DMS 273 treated with DMSO at 0.1 percent for 48 hours (cell line): ENCODE measurements at places on chromosomes 2 and 18.

- no peak for DNase-seq
Observed at GRCh38 chr2:240259924-240260529, 119.6 kb upstream of the OTOS start.

DNA sequence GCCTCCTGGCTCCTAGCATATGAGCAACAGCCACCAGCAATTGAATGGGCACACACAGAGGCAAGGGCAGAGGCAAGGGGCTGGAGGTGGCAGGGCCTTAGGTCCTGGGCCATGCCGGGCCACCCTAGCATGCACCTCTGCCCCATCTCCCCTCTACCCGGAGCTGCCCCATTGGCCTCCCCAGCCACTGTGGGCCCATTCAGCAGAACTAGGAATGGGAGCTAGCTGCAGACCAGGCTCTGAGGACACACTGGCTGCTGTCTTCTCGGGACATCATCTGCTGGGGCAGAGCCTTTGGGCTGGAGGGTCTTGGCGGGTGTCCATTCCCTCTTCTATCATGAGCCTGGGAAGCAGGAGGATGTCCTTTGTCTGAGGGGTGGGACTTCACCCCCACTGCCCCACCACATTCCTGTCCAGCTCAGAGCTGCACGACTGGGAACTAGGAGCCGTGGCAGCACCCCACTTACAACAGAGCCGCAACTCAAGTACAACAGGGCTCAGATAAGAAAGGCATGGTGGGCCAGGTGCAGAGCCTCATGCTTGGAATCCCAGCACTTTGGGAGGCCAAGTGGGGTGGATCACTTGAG, 800 bp downstream of the VIL1 start:
- no peak for DNase-seq

DNA sequence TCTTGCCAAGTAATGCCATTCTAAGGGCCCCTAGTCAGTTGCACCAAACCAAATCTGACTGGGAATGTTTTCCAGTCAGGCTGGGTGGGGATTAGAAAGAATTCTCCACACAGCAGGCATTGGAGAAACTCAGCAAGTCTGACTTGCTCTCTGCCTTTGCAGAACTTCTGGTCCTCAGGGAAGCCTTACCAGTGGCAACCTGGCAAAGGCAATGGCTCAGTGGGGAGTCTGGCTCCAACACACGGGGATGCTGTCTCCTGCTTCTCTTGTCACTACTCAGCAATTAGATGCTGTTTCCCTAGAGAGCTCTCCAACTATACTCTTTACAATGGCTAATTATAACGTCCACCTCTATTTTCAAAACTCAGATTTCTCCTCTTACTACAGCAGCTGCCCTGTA, 810.7 kb downstream of the LRRTM4 start:
- DNase-seq, result no peak

DNA sequence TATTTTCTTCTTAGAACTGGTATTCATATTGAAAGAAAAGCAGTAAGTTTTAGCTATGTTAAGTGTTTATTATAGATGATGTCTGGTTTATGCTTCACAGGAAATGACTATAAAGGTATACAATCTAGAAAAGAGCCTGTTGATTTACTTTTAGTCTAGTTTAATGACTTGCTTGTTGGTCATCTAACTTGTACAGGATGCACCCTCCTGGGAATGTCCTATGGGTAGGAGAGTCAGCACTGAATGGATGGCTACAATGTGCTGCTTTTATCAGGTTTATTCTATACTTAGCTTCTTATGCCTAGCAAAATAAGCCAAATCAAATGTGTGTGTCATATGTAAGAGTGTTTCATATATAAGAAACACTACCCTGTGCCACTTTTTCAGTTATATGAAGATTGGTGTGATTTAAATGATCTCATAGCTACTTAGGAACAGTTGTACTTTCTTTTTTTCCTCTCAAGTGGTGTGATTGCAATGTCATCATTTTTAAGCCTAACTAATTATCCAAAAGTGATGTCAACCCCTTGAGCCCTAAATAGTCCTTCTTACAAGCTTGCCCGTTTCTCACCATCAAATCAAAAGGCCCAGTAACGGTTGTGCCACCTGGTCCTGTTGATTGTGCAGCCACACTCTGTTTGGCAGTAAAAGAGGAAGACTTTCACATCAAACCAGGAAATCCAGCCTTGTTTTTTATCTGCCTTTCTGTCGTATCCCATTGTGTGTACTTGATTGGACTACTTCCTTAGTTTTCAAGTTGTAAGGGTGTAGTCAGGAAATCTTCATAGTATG, 176.0 kb downstream of the DIS3L2 start:
- no peak for DNase-seq

GRCh38 chr18:3147935-3148554, 71.7 kb downstream of the MYOM1 start:
- DNase-seq, result no peak

DNA sequence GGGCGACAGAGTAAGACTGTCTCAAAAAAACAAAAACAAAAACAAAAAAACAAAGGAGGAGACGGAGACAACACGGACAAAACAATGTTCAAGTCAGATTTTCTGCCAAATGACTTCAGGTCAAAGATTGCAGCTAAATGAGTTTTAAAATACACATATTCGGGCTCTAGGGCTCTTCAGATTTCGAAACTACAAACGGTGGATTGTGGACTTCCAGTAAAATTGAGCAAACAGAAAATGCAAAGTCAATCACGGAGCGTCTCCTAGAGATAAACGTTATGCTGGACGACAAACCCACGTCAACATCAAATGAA, 558 bp downstream of the MRPS5 start:
- DNase-seq, result no peak

- no peak for DNase-seq
Observed at GRCh38 chr2:165648801-165649200, 145.2 kb downstream of the GALNT3 start.

DNA sequence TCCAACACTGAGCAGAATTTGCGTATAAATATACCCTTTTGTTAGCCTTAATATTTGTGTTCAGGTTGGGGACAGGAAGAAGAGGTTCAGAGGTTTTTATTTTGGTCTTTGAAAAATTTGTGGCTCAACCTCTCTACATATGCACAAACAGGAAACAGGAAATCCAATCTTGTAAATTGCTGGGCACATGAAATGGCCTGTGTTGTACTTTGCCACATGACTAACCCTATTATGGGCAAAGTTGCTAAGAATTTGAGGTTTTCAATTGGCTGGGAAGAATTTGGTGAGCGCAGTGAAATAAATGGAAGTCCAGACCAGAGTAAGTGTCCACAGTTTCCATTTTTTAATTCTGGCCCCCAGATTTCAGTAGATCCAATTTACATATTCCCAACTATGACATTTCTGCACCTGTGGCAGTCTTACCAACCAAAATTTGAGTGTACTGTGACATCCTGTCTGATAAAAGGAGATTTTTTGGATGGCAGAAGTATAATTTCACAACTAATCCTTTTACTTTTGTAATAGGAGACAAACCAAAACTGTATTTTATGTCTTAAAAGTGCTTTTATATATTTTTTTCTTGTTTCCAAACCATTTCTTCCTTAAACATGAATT, 63.6 kb downstream of the COX7A2L start:
- DNase-seq, result no peak

GRCh38 chr2:25281522-25281921, 60.2 kb downstream of the DNMT3A start:
- DNase-seq, result no peak

- DNase-seq, result no peak
Observed at GRCh38 chr18:8617907-8618306, 8.7 kb downstream of the RAB12 start.

DNA sequence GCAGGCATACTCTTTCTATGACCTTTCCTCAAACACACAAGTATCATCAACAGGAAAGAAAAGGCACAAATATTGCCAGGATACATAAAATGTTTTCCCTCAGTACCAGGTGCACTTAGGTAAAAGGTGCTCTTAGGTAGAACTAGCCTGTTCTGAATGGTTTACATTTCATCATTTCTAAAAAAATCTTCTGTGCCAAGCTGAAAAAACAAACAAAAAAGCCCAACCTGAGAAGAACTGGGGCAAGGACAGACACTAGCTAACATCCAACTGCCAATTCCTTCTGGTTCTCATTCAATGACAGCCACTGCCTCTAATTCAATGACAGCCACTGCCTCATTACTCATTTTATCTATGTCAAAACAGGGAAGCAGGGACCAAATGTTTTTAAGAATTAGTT, 68.5 kb downstream of the SPIRE1 start:
- no peak for DNase-seq

GRCh38 chr18:3342628-3343027, 80.7 kb downstream of the MYL12B start:
- no peak for DNase-seq
